Neural crest cell (in vitro differentiated cells): ENCODE measurements at places on chromosomes 2 and 18.

DNA sequence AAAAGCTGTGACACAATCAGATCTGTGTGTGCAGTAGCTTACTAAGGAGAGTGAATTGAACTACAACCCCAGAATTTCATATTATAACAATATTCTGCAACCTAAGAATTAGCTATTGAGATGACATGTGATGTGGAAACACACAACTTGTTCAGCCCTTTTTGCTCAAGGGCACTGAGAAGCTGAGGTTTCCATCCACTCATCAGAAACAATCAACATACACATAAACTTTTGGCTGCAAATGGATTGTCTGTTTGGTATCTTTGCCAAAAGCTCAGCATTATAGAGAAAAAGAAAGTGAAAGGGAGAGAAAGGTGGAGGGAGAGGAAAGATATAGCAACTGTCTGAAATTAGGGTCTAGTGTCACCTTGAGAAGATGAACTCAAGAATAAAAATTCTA lies 117.2 kb upstream of the KLF7 start:
- no peak for DNase-seq

- DNase-seq, result no peak
Observed at GRCh38 chr2:17160594-17160993, 357.6 kb downstream of the RAD51AP2 start.

DNA sequence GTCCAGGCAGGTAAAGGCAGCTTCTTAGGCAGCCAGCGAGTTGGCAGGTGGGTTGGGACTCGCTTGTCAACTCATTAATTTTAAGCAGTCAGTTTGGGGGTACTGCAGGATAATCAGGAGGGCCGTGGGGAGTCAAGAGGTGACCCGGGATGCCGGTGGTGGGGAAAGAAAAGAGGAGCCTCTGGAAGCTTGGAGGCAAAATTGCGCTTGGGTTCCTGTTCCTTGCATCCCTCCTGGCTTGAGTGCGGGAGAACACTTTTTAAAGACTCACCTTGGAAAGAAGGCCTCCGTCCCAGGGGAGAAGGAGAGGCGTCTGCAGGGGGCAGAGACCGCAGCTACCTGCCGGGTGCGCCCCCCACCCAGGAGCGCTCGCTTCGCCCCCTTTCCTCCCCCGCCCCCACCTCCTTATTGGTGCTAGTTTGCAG lies at the start of gene KCNJ3:
TSS of gene KCNJ3 (plus strand) at position 400 of the 425 bp plus-strand sequence. CDS start 81 bp downstream, outside the sequence.
- no peak for DNase-seq

DNA sequence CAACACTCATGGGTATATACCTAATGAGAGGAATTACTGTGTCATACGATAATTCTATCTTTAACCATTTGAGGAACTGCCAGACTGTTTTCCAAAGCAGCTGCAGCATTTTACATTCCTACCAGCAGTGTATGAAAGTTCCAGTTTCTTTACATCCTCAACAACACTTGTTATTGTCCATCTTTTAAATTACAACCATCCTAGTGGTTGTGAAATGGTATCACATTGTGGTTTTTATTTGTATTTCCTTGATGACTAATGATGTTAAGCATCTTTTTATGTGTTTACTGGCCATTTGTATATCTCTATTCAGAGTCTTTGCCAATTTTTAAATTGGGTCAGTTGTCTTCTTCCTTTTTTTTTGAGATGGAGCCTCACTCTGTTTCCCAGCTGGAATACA lies 4.0 kb upstream of the CKAP2L start:
- DNase-seq, result no peak

DNA sequence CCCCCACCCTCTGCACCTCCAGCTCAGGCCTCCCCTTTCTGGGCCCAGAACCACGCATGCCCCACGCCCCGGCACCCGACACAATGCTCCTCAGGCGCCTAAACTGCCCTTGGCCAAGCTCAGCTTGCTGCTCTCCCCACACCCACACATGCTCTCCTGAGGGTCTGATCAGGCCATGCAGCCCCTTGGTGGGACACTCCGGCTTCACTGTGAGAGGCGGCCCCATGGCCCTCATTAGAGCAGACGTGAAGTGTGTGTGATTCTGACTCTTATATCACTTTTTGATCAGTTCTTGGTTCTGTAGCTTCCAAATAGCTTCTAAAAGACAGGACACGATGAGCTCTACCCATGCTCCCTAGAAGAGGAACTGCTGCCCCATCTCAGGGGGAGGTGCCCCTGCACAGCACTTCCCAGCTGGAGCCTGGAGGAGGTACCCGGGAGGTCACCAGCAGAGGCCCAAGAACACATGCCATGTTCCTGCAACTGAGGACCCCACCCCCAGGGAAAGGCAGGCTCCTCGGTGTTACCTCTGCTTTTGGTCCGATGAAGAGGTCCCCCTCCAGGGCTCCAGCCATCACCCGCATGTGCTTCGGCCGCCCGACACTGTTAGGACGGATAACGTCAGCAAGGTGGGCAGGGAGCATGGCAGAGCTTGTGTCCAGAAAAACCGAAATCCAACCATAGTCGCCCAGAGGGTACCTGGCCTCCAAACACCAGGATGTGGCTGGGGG lies 3.6 kb downstream of the ACTR1B start:
- DNase-seq, result no peak

DNA sequence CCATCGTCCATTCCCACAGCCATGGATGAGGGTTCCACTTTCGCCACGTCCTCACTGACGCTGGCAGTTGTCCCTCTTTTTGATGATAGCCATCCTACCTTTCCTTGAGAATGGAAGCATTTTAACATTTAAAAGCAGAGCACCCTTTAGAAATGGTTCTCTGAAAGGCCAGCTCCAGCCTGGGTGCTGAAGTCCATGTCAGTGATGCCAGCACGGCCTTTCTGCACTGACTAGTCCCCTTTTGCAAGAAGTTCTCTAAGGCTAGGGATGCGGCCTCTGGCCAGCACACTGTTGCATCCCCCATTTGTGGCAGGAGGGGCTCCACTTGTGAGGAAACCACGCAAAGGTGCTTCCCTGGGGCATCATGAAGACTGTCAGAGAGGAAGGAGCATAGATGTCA lies 203.5 kb downstream of the MGAT5 start:
- DNase-seq, result no peak

DNA sequence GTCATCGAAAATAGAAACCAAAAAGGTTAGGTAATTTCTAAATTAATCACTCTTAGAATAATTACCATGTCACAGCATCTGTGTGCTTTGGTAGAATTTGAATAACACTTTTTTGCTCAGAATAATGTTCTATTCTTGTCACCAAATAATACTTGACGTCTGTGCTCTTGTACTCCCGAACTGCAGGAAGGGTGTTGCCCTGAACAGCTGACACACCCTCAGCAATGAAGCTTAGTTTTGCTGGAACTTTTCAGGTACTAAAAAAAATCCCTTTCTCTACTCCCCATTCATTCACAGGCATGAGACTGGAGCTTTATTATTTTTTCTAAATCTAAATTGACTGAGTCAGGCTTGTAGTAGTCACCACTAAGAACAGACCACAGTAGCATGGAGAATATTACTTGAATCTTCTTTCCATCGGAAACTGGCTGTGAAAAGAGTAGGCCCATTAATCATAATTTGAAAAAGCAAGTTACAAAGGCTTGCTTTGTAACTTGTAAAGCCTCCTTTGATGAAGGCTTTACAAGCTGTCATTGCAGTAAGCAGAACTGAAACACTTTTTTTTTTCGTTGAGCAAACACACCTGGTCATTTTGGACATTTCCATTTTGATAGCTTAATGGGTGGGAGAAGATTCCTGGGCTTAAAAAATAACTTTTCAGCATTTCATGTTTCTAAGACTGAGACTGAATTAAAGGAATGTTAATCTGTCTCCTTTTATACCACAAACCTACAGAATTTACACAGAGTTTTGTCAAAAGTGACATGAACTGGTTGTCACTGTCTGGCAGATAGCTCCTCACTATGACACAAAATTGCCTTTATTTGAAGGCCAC lies 70.3 kb upstream of the PELI1 start:
- no peak for DNase-seq

GRCh38 chr2:26786207-26787028 lies 562 bp downstream of the CENPA start:
- DNase-seq, result no peak

DNA sequence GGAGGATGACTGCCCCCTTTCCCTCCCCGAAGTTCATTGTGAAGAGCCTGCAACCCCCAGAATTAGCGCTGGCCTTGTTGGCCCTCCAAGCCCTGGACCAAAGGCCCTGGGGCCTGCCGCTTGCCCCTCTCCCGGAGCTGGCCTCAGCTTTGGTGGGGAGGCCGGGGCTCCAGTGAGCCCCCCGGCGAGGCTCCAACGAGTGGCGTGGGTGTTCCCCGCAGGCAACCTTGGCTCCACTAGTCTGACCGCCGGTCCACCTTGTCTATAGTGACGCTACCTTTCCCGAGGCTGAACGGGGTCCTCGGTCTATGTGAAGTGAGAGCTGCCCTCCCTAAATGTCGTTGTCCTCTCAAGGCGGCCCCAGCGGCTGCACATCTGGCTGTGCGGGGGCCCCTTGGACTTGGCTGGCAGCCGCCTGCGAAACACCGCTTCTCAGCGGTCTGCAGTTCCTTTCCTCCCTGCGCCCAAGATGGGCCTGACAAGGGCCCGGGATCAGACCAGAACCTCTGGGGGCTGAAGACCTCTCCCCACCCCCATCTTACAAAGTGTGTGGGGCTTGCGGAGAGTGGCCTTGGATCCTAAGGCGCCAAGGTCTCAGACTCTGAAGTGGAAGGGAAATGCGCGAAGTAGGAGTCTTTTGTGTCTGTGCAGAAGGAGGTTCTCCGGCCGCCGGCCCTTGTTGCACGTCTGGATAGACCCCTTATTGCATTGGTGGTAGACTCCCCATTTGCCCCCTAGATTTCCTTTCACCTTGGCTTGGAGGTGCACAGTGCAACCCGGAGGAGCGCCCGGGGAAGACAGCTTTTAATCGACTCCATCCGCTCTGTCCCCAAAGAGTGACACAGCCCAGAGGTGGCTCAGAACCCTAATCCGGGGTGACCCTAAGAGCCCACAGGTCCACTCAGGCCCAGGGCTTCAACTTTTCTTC lies 3.9 kb upstream of the HOXD10 start:
- no peak for DNase-seq

DNA sequence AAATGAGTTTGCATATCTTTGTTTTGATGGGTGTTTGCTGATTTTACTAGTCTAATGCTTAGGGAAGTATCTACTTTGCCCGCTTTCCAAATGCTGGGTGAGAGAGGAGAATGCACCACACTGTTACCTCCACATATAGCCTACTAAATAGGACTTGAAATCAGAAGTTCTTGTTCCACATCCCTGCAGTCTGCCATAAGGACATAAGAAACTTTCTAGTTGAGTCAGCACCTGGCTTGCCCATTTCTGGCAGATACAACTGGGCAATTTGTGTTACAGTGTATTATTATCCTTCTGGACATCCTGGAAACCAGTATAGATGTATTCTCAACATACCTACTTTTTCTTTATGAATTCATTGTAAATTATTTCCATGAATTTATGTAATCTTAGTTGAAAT lies 29.5 kb downstream of the ANXA4 start:
- DNase-seq, result no peak

DNA sequence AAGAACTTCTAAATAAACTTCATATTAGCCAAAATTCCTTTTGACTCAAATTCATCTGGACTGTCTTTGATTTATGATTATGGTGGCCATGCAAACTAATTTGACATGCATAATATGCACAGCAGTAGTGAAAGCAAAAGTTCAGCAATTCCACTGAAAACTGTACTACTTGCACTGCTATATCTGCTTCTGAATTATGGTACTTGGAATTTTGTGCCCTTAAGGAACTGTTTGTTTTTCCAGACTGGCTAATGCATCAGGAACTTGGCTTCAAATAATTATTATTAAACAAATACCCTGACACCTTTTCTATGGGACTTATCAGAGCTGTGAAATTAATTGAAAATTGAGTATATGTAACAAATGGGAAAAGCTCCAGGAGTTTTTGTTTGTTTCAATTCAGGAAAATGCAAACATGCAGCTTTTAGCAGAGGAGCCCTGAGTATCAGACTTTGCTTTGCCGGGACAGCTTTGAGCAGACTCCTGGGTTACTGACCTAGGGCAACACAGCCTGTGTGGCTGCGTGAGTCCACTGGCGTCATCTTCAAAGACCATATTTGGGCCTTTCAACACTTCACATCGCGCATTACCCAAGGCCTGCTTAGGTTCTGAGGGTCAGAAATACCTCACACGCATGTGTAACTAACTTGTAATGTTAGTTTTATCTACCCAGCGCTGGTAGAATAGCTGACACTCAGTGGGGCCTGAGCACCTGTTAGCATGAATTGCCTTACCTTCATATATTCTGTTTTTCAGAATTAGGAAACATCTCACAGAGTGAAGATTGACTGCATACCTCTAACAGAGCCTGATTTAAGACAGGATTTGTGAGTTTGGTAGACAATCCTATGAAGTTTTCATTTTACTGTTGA lies 35.4 kb downstream of the CFAP221 start:
- DNase-seq, result no peak

- no peak for DNase-seq
Observed at GRCh38 chr18:29616867-29617266, 1425.7 kb downstream of the DSC3 start.

GRCh38 chr2:8542381-8543059 lies 139.3 kb upstream of the ID2 start:
- no peak for DNase-seq

- DNase-seq, result no peak
Observed at GRCh38 chr2:39838589-39838988, 59.5 kb upstream of the THUMPD2 start.

GRCh38 chr2:10481055-10481665 lies 33.0 kb upstream of the ODC1 start:
- DNase-seq, result no peak

- DNase-seq, result peak; percentile 64
Observed at GRCh38 chr2:235106874-235107639, 155.2 kb downstream of the SH3BP4 start.

GRCh38 chr2:145845923-145846322 lies 1326.0 kb upstream of the ZEB2 start:
- no peak for DNase-seq

DNA sequence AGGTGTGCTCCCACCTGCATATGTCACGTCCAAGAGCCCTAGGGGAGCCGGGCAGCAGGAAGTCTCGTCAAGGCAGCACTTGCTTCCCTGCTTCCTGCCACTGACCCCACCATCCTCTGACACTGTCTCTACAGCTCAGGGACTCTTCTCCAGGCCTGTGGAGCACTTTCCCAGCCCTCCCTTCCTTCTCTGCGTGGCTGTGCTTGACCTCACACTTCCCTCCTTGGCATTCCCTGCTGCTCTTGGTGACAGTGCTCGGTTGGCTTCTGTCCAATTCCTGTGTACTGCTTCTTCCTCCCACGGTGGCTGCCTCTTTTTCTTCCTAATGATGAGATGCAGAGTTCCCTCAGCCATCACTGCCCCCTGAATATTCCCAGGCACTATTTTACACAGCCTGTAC lies 2.8 kb downstream of the CIDEA start:
- no peak for DNase-seq

GRCh38 chr2:32591669-32592463 lies 36.0 kb upstream of the TTC27 start:
- no peak for DNase-seq

GRCh38 chr18:27181726-27182125 lies 3.4 kb downstream of the CHST9 start:
- no peak for DNase-seq

DNA sequence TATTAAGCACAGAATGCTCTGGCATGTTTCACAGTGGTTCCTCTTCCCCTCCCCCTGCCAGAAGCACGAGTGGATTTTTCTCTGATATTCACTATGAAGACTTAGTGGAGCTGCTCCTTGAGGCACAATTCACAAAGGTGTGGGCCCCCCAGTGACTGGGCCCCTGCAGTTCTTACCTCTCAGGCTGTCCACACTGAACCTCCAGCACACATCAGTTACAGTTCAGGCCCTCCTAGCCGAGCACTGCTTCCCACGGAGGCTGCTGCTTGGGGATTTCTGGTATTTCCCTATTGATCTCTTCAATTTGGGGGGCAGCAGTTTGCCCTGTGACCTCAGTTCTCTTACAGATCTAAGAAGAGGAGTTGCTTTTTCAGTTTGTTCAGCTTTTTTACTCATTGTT lies 236.1 kb downstream of the SH3RF3 start:
- no peak for DNase-seq

- no peak for DNase-seq
Observed at GRCh38 chr2:55861733-55862132, 61.8 kb downstream of the EFEMP1 start.
